Smooth muscle cell of bladder (primary cell): ENCODE measurements at places on chromosomes 12 and 14. TPM values are rescaled to one million over a fixed set of nuclear protein-coding genes. Genes with fewer than 3 reads are reported as not detected.

Gene CIDEB
- total RNA-seq: 1.00 and 1.8 TPM in 2 replicates

Gene KRT6C
- total RNA-seq: not detected in 2 replicates

Gene RASAL1
- not detected in 2 replicates for total RNA-seq

Gene SLC38A2
- 617 and 748 TPM in 2 replicates for total RNA-seq

Gene OR4M1
- total RNA-seq: not detected in 2 replicates
